Activated T-cell treated with anti-CD3 and anti-CD28 coated beads for 24 hours (primary cell): ENCODE measurements at places on chromosomes 12 and 14.

GRCh38 chr14:99541677-99542470, 60.7 kb downstream of the CCNK start:
- DNase-seq: no peak

DNA sequence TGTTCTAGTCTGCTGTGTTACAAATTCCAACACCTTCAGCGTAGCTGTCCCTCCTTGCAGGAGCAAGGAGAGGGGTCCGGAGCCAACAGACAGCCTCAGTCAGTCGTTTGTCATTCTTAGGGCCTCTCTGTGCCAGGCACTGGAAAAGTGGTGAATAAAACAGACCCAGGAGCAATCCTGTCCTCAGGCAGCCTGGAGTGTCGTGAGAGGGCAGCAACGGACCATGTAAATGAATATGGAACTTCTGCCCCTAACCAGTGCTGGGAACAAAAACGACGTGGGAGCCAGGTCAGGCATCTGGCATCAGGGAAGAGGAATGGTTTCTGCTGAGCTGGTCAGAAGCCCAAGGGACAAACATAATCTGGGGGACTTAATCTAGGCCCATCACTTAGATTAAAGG, 64.8 kb upstream of the PSMC1 start:
- DNase-seq: no peak

DNA sequence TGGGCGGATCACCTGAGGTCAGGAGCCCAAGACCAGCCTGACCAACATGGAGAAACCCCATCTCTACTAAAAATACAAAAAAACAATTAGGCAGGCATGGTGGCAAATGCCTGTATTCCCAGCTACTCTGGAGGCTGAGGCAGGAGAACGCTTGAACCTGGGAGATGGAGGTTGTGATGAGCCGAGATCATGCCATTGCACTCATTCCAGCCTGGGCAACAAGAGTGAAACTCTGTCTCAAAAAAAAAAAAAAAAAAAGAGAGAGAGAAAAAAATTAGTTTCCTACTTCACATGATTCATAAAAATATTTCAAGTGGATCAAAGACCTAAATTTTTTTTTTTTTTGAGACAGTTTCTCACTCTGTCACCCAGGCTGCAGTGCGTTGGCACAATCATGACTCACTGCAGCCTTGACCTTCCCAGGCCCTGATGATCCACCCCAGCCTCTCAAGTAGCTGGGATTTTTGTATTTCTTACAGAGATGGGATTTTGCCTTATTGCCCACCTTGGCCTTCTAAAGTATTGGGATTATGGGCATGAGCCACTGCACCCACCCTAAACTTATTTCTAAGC, 24.9 kb downstream of the FCF1 start:
- no peak for DNase-seq

- DNase-seq: no peak
These were observed 52.3 kb downstream of the RAB35 start for GRCh38 chr12:120064054-120064940.

GRCh38 chr14:103702497-103703432, 12.5 kb downstream of the XRCC3 start:
- no peak for DNase-seq

DNA sequence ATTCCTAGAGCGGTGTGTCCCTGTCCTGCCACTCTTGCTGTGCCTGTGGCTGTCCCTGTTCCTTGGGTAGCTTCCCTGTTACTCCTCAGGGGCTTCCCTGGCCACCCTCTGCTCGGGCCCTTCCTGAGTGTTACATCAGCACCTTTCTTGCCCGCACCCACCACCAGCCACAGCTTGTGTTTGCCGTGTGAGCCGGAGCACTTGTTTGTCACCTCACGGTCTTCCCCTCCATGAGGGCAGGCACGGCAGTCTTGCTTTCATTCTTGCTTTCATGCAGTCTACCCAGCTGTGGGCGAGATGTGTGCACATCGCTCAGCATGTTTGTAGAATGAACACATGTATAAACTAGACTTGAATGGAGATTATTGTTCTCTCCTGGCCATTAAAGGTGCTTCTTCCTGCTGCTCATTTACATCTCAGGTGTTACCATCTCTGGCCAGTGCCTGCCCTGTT, 42.0 kb downstream of the TRAF3 start:
- peak; percentile 68 for DNase-seq
